ENCODE measurements at places on chromosomes 2 and 18.

DNA sequence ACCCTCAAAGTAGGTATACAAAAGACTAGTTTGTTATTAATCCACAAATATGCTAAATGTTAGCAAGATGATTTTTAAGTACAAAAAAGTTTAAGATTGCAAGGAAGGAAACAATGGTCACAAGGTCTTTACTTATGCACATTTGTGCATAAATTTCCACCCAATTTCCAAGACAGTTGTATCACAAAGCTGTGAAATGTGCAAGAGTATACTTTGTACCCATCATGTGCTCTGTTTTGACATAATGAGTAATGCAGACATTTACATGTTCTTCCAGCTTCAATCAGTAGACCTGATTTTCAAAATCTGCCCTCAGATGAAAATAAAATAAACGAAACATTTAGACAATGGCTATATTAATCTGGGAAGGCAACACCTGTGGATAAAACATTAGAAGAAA, 27.0 kb downstream of the SLC5A7 start:
- DNase-seq = no peak

- no peak for DNase-seq
These were observed 49.0 kb downstream of the PSMG2 start for GRCh38 chr18:12751891-12752290.

DNA sequence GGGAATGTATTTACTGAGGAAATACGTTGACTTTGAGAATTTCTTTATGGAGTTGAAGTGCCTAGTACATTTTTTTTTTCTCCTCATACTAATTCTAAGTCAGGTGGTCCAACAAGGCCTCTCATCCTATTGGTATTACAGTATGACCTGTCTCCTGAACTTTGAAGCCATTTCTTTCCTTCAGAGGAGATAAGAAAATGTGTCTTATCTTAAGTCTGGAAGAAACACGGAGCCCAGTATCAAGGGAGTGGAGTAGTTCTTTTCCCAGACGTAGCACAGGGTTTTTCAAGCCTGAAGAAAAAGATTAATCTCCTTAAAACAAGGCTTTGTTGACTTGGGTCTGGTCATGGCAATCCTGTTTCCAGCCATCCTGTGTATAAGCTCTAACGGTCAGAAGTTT, 11.6 kb upstream of the CPS1 start:
- no peak for DNase-seq

- DNase-seq = no peak
These were observed 6.0 kb downstream of the HOXD3 start for GRCh38 chr2:176162911-176163671.

DNA sequence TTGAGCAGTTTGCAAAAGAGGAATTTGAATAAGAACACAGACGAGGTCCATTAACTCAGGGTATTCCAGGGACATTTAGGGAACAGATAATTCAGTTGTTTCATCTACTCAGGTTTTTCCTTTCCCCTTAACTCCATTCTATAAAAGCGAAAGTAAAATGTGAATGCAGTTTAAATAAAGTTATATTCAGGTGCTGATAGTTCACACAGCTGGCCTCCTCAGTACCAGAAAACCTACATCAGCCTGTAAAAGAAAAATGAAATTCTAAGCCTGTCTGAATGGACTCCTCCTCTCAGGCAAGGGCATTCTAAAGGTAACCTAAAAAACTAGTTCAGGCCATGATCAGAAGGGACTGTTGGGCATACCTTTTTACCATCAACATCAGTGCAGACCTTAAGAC, 873.8 kb downstream of the SUCLG1 start:
- no peak for DNase-seq

- no peak for DNase-seq
These were observed 436.4 kb downstream of the FBXO15 start for GRCh38 chr18:73711256-73711655.

GRCh38 chr2:48423376-48423775, 106.6 kb upstream of the STON1 start:
- no peak for DNase-seq

DNA sequence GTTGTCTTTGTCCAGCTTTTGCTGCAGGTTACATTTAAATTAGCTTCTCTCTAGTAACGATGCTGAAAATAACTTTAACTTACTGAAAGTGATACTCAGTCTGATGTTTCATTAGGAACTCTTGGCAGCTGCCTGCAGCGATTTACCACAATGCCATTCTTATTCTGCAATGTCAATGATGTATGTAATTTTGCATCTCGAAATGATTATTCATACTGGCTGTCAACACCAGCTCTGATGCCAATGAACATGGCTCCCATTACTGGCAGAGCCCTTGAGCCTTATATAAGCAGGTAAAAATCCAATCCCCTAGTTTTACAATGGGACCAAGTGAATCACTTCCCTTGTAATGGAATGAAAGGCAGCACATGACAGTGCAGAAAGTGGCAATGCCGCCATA, 16.3 kb upstream of the MFF start:
- DNase-seq = no peak

DNA sequence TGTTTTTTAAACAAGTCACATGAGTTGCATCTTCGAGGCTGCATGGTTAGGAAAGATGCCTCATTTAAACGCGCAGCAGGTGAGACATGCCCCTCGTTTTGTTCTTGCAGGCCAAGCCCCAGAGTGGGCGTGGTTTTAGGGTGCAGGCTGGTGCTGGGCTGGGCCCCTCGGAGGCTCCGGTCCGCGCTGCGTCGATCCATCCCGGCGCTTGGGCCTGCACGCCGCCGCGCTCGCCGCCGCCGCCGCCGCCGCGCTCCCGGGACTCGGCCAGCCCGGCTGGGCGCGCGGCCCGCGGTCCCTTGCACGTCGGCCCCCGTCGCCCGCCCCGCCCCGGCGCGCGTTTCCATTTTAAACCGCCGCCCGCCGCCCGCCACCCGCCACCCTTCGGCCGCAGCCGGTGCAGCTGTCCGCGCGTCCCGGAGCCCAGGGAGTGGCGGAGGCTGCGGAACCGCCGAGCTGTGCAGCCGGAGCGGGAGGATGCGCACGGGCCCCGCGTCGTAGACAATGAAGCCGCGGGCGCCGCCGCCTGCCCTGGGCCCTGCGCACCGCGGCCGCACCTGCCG, 175.5 kb downstream of the AGAP1 start:
- DNase-seq = no peak

DNA sequence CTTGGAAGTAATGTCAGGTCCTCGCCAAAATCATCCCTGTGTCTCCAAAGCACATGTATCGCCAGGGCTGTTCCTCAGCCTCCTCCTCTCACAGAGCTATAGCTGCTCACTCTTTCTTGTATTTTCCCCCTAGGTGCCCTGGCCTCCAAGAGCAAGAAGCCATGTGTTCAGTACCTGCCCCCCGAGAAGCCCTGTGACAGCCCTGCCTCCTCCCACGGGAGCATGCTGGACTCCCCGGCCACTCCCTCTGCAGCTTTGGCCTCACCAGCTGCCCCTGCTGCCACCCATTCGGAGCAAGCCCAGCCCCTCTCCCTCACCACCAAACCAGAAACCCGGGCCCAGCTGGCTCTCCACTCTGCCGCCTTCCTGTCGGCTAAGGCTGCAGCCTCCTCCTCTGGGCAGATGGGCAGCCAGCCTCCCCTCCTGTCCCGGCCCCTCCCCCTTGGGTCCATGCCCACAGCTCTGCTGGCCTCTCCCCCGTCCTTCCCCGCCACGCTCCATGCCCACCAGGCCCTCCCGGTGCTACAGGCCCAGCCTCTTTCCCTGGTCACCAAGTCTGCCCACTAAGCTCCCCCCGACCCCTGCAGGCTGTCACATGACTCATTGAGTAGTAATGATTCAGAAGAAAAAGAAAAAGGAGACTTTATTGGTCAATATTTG, 18.8 kb downstream of the TGOLN2 start:
- no peak for DNase-seq

DNA sequence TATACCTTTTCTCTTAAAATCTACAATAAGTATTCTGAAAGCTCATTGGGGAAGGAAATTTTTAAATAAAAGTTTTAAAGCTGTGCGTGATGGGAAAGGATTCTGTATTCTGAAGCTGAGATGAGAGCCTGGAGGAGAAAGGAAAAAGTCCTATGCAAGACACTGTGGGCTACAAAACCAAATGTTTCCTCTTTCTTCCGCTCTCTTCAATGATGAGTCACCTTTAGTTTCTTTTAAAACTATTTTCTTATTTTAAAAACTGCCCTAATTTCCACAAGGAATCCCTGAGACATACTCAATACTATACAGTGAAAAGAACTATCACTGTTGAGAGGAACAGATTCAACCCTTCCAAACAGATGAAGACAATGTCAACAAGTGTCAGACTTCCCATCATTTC, 87.4 kb downstream of the INO80D start:
- DNase-seq = no peak

DNA sequence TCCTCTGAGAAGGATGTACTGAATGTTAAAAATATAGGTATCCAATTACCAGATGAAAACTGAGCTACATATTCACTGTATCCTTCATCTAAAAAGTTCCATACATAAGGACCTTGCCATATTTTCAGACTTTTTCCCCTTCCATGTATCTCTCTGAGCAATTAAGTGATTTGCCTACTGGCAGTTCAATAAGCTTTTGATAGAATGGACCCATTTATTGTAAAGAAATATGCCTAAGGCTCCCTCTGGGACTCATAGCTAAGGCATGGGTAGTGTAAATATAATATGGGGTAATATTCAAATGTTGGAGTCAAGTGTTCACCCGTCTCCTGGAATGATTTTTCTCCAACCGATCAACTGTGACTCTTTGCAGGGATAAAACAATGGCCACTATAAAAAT, 135.4 kb upstream of the FSHR start:
- DNase-seq = no peak

GRCh38 chr2:164015328-164016123, 279.7 kb upstream of the FIGN start:
- DNase-seq = no peak

DNA sequence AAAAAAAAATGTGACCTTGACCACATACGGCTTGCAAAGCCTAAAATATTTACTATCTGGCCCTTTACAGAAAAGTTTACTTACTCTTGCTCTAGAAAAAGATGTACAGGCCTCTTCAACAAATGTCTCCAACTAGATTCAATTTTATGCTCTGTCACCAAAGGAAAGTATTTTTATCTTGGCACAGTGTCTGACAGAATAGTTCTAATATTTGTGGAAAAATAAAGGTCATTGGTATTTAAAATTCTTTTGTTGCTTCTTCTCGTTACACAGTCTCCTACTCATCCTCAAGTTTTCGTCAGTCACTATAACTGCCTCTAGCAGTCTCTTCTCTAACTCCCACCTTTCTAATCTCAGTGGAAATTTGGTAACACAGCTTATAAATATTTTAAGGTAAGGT, 1.4 kb downstream of the RBKS start:
- DNase-seq = no peak

GRCh38 chr2:11720752-11721151, 25.7 kb upstream of the LPIN1 start:
- no peak for DNase-seq

- DNase-seq = no peak
These were observed 63.8 kb upstream of the IL1R1 start for GRCh38 chr2:102078773-102079172.

DNA sequence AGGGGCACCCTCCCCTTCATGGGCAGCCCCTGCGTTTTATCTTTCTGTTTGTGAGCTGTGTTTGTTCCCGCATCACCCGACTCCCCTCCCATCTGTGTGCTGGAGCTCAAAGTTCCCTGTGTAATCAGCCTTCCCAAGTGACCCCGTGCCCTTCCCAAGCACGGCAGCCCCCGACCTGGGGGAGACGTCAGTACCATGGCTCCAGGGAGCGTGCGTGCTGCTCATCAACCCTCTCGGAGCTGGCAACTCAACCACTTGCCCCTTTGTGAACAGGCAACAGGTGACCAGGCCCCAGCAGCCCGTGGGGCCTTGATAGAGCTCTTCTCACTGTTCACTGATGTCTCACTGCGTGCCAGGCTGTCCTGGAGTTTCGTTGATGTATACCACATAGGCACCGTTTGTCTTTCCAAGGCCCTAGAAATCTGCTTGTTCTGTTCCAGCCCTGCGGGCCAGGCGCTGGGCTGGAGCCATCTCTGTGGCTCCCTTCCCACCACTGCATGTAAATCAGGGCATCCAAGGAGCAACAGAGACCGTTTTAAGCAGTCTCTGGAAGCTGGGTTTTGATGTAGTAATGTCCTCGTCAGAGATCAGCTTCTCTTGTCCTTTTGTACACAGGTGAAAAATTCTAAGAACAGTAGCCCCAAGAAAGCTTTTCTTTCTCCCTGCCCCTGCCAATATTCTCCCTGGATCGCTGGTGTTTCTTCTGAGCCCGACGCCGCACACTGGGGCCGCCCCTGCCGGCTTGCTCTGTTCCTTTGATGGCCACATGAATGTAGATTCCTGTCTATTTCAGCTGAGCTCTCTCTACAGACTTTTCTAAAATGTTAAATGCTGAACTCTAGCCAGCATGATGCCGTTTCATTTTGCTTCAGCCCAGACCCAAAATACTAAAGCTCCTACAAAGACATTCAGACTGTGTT, 107.0 kb upstream of the PTPRM start:
- no peak for DNase-seq

GRCh38 chr2:108377815-108378630, at the start of gene SULT1C4:
Gene SULT1C4 (plus strand): TSS chr2:108377954. CDS start chr2:108378338, 384 bp downstream.
- DNase-seq = no peak

GRCh38 chr18:50560681-50561629, 1.1 kb downstream of the MAPK4 start:
- no peak for DNase-seq

DNA sequence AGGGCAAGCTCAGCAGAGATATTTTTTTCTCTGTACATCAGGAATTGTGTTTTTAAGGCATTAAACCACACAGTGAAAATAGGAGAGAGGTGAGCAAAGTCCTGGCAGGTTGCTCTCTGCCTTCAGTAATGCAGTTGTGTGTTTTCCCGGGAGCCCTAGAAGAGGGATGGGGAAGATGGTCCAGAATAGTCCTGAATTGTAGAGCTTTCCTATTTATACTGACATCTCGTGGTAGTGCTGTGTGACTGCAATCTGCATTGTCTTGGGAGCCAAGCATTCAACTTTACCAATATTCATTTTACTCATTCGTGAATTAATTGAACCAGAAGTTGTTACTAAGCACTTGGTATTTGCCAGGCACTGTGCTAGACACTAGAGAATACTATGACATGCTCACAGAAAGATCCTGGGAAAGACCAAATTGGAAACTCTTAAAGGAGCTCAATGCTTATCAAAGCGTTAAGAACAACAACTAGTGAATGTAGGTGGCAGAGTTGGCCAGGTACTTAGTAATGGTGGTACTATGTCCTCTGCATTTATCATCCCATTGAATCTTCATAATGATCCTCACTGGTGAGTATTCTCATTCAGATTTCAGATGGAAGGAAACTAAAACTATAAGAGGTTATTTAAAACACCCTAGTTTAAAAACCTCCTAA, 214.6 kb downstream of the TRIB2 start:
- no peak for DNase-seq

DNA sequence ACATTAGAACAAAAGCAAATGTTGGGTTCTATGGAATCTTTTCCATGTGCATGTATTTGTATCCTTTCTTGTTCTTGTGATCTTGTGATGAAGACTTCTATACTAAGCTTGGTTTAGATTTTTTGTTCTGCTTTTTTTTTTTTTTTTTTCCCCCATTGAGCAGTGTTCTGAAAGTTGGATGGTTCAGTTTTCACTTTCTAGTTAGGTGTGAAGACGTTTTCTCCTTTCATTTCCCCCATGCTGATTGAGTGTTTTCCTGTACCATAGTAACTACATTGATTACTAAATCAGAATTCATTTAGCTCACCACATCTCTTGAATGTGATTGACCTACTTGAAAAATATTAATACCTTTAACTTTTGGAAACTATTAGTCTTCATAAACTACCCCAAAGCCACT, 34.1 kb downstream of the NOP58 start:
- DNase-seq = no peak
